WTC11 (cell line): ENCODE measurements at places on chromosomes 13 and 19.

- no peaks in the 10 kb centered on the region for H3K36me3 ChIP-seq
- DNase-seq: no peak
- peaks cover 7% of the 10 kb centered on the region for H3K4me1 ChIP-seq
- no peaks in the 10 kb centered on the region; the same call in none of the 2 replicates for H3K27me3 ChIP-seq
Measured at GRCh38 chr19:50462970-50463369, 13.3 kb upstream of the EMC10 start.

DNA sequence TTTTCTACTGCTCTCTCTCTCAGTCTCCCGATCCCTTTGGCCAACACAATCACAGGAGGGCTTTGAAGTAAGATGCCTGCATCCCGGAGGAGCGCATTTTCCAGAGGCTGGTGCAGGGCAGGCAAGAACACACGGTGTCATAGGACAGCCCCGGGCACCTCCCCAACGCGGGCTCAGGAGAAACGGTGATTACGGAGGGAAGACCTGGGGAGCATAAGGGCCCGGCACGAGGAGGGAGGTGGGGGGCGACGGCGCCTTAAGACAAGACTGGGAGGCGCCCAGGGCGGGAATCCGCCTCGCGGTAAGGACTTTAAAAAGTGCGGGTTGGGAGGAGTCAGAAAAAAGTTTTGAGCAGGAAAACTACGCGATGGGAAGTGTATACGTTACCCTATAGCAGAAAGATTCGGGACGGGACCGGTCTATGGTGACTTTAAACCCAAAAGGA lies 18.7 kb upstream of the ZNF888 start:
- peak; percentile 45 for DNase-seq
- peaks cover 47% of the 10 kb centered on the region for H3K4me1 ChIP-seq
- H3K4me3 ChIP-seq: peak overlapping the region; percentile 94
- peak overlapping the region; percentile 91 for H3K27ac ChIP-seq

GRCh38 chr19:44762038-44762437 lies 13.5 kb downstream of the BCL3 start:
- H3K36me3 ChIP-seq: no peaks in the 10 kb centered on the region
- peaks cover 37% of the 10 kb centered on the region for H3K27me3 ChIP-seq
- H3K4me1 ChIP-seq: peaks cover 11% of the 10 kb centered on the region
- DNase-seq: no peak

DNA sequence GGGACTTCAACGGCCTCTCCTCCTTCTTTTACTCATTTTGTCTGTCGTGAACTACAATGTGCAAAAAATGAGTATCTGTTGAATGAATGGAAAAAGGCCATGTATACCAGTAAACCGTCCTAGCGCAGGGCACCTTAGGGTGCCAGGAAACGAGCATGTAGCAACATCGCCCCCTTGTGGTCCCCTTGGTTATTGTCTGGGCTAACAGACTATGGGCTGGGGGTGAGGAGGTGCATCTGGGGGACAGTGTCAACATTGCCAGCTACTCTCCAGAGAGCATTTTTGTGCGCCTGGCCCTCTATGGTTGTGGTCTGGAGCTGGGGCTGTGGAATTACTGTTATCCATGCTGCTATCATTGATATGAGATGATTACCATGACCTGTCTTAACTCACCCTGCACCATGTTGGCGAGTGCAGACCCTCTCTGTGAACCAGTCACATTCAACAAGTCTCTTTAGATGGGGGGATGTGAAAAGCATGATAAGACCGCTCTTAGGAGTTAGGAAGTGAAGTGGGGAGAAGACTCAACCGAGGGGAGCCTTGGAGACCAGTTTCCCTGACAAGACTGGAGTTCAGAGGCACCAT lies 22.8 kb upstream of the SIGLEC11 start:
- H3K4me3 ChIP-seq: no peak overlapping the region
- no peaks in the 10 kb centered on the region for H3K4me1 ChIP-seq
- DNase-seq: peak; percentile 79
- no peaks in the 10 kb centered on the region for H3K36me3 ChIP-seq
- no peaks in the 10 kb centered on the region for H3K27me3 ChIP-seq
- H3K27ac ChIP-seq: no peak overlapping the region; the same call in 1 of the 2 replicates

DNA sequence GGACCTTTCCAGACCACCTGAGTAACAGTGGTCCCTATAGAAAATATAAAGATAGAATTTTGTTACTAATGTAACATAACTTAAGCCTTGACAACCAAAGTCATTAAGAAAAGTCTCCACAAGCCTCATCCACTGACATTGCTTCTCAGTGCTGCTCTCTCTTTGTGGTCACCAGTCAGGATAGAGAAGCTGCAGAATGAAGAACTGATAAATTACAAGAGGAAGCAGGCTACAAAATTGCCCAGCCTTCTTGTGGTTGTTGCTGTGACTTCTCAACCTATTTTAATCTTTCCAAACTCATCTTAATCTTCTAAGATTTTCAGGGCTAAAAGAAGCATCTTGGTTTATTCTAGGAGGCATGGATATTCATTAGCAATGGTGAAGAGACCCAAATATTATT lies 343.8 kb downstream of the MZT1 start:
- H3K27me3 ChIP-seq: no peaks in the 10 kb centered on the region
- no peaks in the 10 kb centered on the region for H3K36me3 ChIP-seq
- no peak for DNase-seq
- H3K4me1 ChIP-seq: peaks cover 8% of the 10 kb centered on the region; the same call in 1 of the 2 replicates
- no peak overlapping the region for H3K4me3 ChIP-seq

DNA sequence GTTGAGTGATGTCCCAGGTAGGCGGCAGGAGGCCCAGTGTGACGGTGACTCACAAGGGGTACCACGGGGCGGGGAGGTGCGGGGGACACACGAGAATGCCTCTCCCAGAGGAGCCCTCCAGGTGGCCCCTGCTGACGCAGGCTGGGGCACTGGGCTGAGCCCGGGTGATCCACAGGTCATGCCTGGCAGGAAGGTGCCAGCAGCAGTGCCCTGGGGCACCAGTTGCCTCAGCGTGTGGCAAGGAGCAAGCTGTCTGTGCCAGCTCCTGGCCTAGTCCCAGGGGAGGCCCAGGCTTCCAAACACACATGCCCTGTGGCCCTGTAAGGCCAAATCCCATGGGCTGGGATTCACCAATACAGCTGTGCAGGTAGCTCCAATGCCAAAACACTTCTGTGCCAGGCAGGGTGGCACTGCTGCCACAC lies 28.0 kb downstream of the AKT2 start:
- H3K4me3 ChIP-seq: no peak overlapping the region
- no peaks in the 10 kb centered on the region for H3K27me3 ChIP-seq
- DNase-seq: no peak
- H3K27ac ChIP-seq: no peak overlapping the region
- peaks cover 26% of the 10 kb centered on the region for H3K36me3 ChIP-seq
- peaks cover 16% of the 10 kb centered on the region for H3K4me1 ChIP-seq

DNA sequence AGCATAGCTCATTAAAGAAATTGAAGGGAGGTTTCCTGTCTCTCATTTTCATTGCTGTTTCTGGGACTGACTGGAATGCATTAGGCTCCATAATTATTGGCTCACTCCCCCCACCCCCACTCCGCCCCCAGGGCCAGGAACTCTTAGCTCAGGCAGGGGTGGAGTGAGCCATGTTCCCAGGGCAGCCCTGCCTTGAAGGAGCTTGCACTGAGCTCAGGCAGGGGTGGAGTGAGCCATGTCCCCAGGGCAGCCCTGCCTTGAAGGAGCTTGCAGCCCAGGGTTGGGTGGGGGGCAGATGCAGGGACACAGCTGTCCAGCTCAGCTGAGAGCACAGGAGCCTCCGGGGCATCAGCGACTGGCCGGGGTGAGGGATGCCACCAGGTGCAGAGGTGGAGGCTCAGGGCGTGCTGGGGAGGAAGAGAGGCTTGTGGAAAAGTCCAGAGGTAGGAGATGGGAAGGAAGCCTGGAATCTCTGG lies 39.1 kb upstream of the TFDP1 start:
- no peak for DNase-seq
- H3K27me3 ChIP-seq: no peaks in the 10 kb centered on the region
- no peak overlapping the region for H3K4me3 ChIP-seq
- peaks cover 14% of the 10 kb centered on the region for H3K36me3 ChIP-seq

GRCh38 chr19:47247308-47247990 lies 8.9 kb upstream of the CCDC9 start:
- no peak overlapping the region for H3K27ac ChIP-seq
- peak; percentile 83 for DNase-seq
- no peak overlapping the region for H3K4me3 ChIP-seq
- no peaks in the 10 kb centered on the region for H3K36me3 ChIP-seq
- peaks cover 12% of the 10 kb centered on the region for H3K4me1 ChIP-seq
- peaks cover 56% of the 10 kb centered on the region for H3K27me3 ChIP-seq

DNA sequence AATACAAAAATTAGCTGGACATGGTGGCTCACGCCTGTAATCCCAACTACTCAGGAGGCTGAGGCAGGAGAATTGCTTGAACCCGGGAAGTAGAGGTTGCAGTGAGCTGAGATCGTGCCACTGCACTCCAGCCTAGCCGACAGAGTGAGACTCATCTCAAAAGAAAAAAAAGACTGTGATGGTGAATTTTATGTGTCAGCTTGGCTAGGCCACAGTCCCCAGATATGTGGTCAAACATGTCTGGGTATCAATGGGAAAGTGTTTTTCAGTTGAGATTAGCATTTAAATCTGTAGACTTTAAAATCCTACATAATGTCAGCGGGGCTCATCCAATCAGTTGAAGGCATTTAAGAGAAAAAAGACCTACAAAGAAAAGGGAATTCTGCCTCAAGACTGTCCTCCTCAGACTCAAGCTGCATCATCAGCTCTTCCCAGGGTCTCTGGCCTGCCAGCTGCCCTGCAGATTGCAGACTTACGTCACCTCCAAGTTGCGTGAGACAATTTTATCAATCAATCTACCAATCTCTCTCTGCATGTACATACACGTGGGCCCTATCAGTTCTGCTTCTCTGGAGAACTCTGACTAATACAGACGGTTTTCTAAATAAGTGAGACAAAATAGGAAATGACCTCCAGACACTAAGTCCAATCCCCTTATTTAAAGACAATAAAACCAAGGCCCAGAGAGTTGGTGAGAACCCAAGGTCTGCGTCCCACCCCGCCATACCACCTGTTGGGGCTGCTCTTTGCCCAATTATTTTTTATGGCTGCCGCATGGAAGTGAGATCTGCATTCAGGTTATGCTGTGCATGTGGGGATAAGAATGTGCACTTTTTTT lies 99.2 kb downstream of the ABCC4 start:
- H3K4me3 ChIP-seq: no peak overlapping the region
- no peak for DNase-seq
- no peak overlapping the region for H3K27ac ChIP-seq
- H3K36me3 ChIP-seq: peaks cover 9% of the 10 kb centered on the region; the same call in 1 of the 2 replicates
- 0 out of 2 replicates have a peak, but pooled peaks cover 3% of the 10 kb centered on the region for H3K4me1 ChIP-seq

GRCh38 chr19:58294743-58295374 lies 10.3 kb upstream of the ERVK3-1 start:
- DNase-seq: no peak
- no peaks in the 10 kb centered on the region for H3K27me3 ChIP-seq
- H3K27ac ChIP-seq: no peak overlapping the region

GRCh38 chr19:28563964-28564921 lies 648.7 kb downstream of the UQCRFS1 start:
- no peak overlapping the region for H3K4me3 ChIP-seq
- peaks cover 21% of the 10 kb centered on the region for H3K36me3 ChIP-seq
- H3K4me1 ChIP-seq: peaks cover 9% of the 10 kb centered on the region

DNA sequence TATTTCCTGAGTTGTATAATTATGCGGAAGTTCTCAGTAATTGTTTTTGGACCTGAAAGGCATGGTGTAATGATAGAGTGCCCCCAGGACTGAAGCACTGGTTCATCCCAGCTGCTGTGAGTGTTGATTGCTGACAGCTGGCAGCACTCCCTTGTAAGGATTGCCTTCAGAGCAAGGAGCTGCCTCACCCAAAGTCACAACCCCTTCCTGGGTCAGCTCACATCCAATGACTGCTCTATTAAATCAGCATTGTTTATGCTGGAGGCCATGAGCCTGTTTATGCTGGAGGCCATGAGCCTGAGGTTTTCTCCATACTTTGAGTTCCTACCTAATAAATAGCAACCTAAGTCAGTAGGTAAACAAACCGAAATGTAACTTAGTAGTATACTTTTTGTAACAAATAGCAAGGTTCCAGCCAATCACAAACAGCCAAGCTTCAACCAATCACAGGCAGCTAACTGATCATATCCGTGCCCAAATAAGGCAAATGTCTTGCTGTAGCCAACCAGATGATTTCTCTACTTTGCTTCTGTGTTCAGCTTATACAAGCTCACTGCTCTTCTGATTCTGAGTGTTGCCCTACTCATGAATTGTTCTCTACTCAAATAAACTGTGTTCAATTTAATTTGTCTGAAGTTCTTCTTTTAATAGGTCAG lies 11.7 kb upstream of the SPACA6 start:
- H3K36me3 ChIP-seq: peaks cover 12% of the 10 kb centered on the region
- no peak overlapping the region for H3K27ac ChIP-seq
- no peaks in the 10 kb centered on the region for H3K4me1 ChIP-seq
- no peak overlapping the region for H3K4me3 ChIP-seq

DNA sequence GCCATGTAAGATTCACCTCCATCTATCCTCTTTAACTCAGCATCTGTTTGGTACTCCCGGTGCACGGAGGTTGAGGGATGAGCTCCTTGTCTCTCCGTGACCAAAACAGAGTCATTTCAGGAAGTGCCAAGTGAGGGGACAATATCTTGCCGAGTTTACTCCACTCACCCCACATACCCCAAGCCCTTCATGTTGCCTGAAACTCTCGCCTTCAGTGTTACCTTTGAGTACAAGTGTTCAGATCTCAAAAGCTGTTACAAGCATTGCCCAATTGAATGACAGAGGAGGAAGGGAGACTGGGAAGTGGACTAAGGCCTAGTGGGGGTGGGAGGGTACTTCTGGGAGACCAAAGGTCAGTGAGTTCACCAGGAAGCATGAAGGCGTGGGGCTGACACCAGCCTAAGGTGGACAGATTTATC lies 6.0 kb upstream of the SIGLEC12 start:
- H3K36me3 ChIP-seq: no peaks in the 10 kb centered on the region
- DNase-seq: no peak
- no peak overlapping the region for H3K4me3 ChIP-seq
- H3K27me3 ChIP-seq: peaks cover 44% of the 10 kb centered on the region
- no peak overlapping the region for H3K27ac ChIP-seq

DNA sequence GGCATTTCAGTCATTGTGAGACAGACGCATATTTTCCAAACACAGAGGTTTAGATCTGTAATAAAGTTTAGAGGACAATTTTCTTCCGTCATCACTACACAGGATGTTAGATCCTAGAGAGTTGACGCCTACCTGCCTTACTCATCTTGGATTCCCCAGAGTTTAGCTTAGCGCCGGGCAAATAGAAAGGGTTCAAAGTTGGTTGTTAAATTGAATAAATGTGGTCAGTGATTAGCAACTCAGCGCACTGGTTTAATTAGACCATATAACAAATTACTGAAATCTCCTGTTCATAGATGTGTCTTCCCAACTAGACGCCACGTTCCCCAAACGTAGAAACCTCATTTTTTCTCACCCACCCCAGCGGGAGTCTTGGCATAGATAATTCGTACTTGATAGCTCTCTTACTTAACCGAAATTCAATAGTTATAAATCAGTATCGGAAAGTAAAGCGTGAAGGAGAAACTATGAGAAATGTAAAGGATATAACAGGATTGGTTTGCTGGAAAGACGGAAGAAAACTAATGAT lies 726 bp upstream of the UFM1 start:
- H3K27me3 ChIP-seq: no peaks in the 10 kb centered on the region
- peak overlapping the region; percentile 99 for H3K4me3 ChIP-seq
- H3K27ac ChIP-seq: peak overlapping the region; percentile 80
- DNase-seq: no peak
- H3K4me1 ChIP-seq: peaks cover 56% of the 10 kb centered on the region

- H3K36me3 ChIP-seq: peaks cover 19% of the 10 kb centered on the region
- H3K4me3 ChIP-seq: no peak overlapping the region
- DNase-seq: no peak
- H3K4me1 ChIP-seq: no peaks in the 10 kb centered on the region
Measured at GRCh38 chr13:23934520-23934919, 37.2 kb upstream of the C1QTNF9B start.
